ENCODE measurements at places on chromosomes 16 and 17.

DNA sequence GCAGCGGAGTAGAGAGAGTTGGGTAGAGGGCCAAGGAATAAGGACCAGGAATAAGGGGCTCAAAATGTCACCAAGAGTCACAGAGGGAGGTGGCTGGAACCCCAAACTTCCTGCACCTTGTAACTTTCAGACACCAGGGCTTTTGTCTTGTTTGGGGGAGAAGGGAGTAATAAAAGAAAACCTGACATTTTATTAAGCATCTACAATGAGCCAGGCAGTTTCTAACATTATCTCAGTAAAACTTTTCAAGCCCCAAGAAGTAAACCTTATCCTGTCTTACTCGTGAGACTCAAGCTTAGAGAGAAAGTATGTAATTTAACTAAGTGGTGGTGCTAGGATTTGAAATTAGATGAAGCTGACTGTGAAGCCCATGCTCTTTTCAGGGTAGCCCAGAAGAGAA, 848 bp upstream of the MTMR4 start:
- no peak for DNase-seq

- DNase-seq: no peak
Observed at GRCh38 chr16:27495191-27495590, 54.5 kb downstream of the GTF3C1 start.

GRCh38 chr17:71237903-71238538, 882.8 kb upstream of the SOX9 start:
- DNase-seq: no peak

- no peak for DNase-seq
Observed at GRCh38 chr16:68395815-68396214, 52.5 kb downstream of the SMPD3 start.

All from left renal cortex interstitium (tissue), 4 donors.